ENCODE measurements at places on chromosomes 12 and 14.

- DNase-seq: no peak
These were observed 25.0 kb downstream of the JAG2 start for GRCh38 chr14:105143451-105144025.

GRCh38 chr12:118371321-118372282 lies 1.1 kb downstream of the TAOK3 start:
- DNase-seq: no peak

- DNase-seq: no peak
These were observed 48.1 kb downstream of the TMTC1 start for GRCh38 chr12:29735604-29736003.

DNA sequence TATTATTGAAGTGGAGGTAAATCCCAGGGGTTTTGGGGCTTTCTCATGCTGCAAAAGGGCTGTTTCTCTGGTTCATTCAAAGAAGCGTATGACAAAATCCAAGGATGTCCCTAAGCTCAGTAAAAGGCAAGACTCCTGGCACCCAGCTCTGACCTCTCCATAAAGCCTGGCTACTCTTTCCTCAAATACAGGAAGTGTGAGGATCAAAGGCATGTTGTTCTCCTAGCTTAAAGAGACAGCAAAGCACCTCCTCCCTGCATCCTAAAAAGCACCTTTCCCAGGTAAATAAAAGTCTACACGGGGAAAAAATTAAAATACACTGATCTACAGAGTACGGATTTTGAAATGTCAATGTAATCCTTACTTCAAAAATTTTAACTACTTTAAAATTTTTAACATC lies 118.6 kb downstream of the LMNTD1 start:
- DNase-seq: no peak

- no peak for DNase-seq
These were observed 48.1 kb downstream of the KCNK13 start for GRCh38 chr14:90109858-90110257.

DNA sequence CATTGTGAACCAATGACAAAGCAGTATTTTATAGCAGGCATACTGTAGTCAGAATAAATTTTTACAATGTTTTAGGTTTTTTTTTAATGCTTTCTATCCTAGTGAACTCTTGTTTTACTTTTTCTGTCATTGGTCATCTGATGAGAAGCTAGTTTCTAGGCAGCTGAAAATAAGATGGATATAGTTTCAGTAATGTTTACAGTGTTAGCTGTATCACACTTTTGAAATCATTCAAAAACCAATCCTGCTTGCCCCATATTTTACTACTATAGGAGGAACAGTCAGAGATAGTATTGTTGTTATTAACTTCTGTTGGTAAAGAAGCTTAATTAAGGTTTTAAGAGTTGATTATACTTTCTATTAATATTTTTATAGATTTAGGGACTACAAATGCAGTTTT lies 24.5 kb downstream of the USP15 start:
- DNase-seq: no peak

DNA sequence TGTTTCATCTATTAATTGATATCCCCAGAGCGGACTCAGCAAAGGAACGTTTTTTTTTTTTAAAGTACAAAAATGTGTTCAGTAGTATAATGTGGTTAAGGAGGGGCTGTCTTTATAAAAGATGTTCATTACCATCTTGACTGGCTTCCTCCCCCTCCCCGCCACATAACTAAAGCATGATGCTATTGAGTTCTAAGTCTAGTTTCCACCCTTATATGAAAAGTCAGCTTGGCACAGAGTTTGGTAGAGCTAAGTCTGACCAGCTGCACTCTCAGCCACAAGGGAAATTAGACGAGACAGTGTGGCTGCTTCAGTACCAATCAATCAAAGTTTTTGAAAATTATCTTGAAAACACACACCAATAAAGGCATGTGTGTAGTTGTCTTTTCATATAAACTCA lies 1.9 kb upstream of the MYBPC1 start:
- DNase-seq: no peak

DNA sequence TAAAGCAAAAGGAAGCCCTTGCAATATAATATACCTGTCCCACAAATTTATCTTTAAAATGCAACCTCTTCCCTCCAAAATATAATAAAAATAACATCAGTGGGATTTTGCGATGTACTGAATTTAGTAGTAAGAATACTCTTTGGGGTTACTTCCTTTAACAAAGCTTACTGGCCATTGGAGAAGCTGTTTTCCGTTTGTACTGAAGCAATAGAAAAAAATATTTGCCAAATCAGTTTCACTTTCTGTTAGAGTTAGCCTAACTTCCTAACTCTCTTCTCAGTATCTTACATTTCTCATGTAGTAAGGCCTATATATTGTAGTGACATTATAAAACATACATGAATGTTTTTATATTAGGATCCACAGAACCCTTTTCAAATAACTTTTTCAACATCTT lies 3.7 kb downstream of the MAX start:
- no peak for DNase-seq

GRCh38 chr12:99523853-99524252 lies 123.7 kb upstream of the GARIN6 start:
- no peak for DNase-seq

GRCh38 chr12:102534899-102535298 lies 54.5 kb upstream of the IGF1 start:
- no peak for DNase-seq

DNA sequence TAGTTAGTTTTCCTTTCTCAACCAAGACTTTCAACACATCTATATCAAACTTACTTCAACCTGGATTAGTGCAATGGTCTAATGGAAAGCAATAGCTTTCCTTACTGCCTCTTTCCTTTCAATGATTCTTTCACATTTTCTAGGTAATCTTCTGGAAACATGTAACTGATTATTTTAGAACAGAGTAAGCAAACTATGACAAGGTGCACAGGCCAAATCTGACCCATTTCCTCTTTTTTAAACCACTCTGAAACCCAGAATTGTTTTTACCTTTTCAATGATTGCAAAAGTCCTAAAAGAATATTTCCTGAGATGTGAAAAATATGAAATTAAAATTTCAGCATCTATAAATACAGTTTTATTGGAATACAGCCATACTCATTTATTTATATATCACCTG lies 81.6 kb upstream of the TMTC2 start:
- DNase-seq: no peak

DNA sequence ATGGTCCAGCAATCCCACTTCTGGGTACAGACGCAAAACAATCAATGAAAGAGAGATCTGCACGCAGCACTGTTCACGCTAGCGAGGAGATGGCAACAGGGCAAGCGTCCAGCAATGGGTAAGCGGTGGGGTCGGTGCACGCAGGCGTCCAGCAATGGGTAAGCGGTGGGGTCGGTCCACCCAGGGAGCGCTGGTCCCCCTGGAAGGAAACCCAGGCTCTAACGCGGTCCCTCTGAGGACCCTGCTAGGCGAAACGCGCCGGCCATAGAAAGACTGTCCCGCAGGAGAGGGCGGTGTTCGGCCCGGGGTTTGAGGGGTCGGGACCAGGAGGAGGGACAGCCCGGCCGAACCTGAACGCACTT lies 618 bp upstream of the PGAM5 start:
- DNase-seq: no peak

DNA sequence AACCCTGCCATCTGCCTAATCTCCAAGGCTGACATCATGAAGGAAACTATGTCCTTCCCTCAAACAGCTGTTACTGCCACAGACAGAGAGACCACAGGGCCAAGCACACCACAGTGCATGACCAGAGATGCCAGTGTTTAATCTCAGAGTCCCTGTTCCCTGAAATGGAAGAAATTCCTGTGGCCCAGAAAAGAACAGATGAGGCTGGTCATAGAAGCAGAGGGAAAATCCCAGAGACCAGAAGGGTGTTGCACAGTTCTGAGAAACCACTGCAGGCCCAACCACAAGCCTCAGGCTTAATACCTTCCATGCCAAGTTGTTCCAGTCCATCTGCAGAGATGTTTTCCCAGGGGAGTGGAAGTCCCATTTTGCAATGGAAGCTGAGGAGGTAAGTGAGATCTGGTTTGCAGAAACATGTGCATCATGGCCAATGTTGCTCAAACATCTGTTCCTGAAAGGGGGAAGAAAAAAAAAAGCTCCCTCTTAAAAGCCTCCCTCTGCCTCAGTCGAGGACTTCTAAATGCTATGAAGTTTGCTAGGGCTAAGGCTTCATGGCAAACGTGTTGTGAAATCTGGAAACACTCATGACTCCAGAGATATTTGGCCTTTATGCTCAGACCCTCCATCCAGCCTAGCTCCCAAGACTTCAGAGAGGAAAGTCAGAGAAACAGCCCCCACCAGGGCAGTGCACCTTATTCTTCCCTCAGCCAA lies 98.6 kb downstream of the SCARB1 start:
- peak; percentile 93 for DNase-seq

- no peak for DNase-seq
These were observed 37.2 kb upstream of the TDRD9 start for GRCh38 chr14:103890821-103891666.

- no peak for DNase-seq
These were observed 201.6 kb downstream of the RAD51B start for GRCh38 chr14:68020999-68021663.

GRCh38 chr12:97375310-97375709 lies 87.3 kb upstream of the RMST start:
- no peak for DNase-seq

DNA sequence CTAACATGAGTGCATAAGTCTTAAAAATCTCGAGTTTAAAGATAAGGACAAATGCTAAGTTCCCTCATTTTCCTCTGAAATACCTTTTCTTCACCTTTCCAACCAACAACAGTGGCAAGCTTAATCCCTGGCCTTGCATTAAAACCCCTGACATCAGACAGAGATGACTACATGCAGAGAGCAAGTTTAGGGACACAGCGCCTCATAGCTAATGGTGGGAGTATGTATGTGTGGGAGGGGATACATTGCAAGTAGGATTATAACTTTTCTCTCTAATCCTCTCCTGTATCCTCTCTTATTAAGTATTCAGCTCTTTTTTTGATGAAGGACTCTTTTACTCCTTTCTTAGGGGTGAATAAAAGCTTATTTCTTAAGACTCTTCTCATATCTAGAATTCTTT lies 547.1 kb downstream of the CCER1 start:
- DNase-seq: no peak

GRCh38 chr12:530821-531220 lies 71.1 kb downstream of the B4GALNT3 start:
- DNase-seq: no peak

GRCh38 chr12:68521848-68522502 lies 88.7 kb upstream of the RAP1B start:
- peak; percentile 43 for DNase-seq

All from GM04504 (cell line).